A549 (cell line): ENCODE measurements at places on chromosomes 5 and 9.
A peak's percentile ranks its signal among the peaks of the same experiment; 100 is the strongest.

DNA sequence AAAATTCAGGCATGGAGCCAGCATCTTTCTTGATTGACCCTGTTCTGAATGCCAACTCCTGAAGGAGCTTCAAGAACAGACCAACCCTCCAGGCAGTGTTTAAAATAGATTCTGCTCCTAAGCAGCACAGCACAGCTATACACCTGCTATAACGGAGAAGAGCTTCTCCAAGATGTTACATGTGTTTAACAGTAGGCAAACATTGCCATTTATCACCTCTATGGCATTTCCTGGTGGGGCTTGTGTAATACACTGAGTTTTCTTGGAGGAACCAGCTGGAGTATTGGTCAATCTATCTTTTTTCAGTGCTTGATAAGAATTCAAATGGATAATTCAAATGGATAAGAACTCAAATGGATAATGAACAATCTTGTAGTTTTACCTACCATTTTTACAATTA, 615.1 kb downstream of the CDH12 start:
- no peak for DNase-seq

GRCh38 chr5:132787076-132787475, 10.0 kb upstream of the SEPTIN8 start:
- no peak for DNase-seq

DNA sequence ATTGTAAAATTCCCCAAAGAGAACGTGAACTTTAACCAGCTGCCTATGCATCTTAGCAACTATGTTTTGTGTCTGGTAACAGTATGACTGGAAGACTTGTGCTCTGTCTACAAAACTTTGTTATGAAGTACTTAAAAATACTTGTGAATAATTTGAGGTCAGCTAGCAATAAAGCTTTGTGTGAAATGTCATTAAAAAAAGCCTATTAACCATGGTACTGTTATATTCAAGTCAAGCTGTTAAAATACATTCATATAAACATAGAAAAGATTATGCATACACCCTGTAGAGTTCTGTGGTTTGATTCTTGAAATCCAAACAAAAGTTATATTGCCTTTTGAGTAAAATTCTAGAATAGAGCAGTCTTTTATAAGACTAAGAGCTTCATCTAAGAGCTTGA, 60.1 kb downstream of the VCAN start:
- DNase-seq: no peak

DNA sequence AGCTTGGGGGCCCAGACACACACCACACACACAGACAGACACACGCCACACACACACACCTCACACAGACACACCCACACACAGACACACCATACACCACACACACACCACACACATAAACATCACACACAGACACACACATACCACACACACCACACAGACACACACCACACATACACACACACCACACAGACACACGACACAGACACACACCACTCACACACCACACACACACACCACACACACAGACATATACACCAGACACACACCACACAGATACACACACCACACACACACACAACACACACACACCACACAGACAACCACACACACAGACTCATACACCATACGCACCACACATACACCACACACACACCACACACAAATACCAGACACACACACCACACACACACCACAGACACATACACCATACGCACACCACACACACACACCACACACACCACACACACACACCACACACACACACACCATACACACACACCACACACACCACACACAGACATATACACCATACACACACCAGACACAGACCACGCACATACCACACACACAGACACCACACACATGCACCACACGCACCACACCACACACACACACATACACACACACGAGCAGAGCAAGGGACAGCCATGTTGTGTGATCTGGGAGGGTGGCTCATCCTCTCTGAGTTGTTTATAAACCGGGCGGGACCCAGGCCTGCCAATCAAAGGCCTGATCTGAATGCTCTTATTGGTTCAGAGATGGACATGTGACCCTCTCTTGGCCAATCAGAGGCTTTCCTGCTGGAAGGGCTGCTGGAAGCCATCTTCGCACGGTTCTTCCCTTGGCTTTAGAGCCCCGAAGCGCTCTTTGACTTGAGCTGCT, 148.3 kb downstream of the GAPVD1 start:
- peak; percentile 86 for DNase-seq

- DNase-seq: no peak
These were observed 33.3 kb downstream of the SH3PXD2B start for GRCh38 chr5:172421020-172421419.

DNA sequence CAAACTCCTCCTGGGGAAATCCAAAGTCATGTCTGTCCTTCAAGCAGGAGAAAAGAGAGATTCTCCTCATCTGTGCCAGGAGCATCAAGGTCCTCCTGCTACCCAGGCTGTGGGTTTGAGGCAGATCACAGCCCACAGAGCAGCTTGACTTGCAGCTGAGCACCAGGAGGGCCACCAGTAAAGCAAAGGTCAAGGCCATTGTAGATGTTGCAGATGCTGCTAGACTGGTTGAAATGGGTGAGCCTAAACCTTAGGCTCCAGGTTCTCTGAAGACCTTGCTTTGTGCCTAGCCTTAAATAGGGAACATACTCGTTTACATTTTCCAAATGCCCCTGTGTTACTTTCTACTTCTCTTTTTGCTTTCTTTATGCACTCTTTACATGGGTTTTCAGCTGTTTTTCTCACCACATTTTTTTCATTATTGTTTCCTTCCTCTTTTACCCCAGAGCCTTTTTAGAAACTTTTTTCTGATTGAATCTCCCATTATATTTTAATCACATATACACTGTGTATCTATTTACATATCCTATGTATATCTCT, at the start of gene IFNA2:
Gene IFNA2, minus strand, starts transcription at position 268 of the 540 bp plus-strand sequence. Its CDS starts 69 bp downstream, at position 199.
- DNase-seq: no peak

DNA sequence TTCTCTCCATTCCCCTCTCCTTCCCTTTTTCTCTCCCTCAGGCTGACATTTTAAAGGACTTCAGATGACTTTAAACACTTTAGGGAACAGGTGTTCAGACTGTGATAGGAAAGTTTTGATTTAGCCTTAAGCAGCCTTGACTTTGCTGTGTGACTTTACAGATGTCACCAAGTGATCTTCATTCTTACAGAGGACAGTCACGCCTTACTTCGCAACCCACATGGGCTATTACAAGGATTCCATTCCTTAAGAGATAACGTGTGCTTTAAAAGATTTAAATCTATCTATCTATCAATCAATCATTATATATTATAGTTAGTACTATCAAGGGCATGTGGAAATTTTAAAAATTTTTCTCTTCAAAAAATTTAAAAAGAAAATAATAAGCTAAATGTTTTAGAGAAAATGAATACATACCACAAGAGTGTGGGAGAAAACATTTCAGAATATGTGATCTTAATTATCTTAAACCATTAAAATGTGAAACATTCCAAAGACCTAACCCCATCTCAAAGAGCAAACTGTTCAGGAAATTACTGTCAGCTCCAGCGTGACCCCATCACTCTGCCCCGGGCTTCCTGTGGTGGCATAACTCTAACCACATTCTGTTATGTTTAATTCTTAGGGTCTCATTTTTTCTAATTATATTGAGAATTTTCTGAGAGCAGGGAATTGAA, 530.5 kb downstream of the SEMA5A start:
- DNase-seq: no peak

DNA sequence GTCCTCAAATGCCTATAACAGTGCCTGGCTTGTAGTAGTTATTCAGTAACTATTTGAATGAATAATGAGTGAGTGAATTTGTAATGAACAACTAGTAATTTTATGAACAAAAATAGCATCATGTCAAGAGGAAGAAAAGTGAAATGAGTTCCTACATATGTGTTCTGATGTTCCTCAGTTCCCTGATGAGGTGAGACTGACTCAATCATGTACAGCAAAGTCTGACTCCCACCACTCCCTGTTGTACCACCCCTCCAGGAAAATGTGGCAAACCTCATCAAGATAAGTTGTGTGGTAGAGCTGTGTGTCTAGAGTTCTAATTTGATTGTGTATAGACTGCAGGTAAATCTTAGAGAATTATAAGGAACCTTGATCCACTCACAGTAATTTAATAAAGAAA, 201.6 kb downstream of the GOLPH3 start:
- DNase-seq: no peak

DNA sequence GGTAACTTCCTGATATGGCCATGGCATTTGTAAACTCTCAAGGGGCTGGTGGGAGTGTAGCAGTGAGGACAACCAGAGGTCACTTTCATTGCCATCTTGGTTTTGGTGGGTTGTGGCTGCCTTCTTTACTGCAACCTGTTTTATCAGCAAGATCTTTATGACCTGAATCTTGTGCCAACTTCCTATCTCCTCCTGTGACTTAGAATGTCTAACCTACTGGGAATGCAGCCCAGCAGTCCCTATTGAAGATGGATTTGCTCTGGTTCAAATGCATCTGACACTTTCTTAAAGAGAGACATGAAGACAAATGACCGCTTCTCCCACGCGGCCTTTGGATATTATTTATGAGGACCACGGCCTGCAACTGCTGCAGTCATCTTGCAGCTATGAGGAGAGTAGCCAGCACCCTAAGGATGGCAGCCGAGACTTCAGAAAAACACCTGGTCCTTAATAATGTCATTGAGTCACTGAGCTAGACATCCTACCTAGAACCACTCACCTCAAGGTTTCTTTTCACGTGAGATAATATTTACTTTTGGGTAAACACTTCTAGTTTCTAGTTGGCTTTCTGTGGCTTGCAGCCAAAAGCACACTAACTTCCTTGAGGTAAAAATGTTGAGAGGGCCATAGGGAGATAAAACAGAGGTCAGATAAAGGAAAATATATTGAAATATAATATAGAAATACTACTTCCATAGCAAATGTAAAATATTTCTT, 28.2 kb downstream of the CETN3 start:
- no peak for DNase-seq

GRCh38 chr5:53424686-53425615, 55.5 kb upstream of the FST start:
- DNase-seq: no peak

DNA sequence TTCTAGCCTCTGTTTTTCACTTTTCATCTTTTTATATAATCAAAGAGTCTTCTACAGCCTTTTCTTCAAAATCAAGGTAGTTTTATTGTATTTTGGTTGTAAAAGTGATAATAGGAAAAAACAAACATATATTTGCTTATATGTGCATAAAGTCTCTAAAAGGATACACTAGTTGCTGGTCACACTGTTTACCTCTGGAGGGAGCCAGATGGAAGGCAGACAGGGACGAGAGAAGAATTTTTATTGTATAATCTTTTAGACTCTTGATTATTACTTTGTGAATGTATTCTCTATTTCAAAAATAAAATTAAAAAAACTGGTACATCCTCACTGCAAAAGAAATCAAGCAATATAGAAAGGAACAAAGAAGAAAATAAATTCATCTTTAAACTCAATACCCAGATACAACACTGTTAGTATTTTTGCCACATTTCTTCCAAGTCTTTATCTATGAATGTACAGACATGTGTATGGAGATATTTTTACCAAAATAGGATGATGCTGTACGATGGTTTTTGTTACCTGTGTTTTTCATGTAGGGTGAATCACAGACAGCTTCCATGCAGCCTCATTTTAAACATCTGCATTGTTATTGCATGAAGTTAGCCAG, 6.1 kb upstream of the RNF183 start:
- DNase-seq: peak; percentile 31

GRCh38 chr9:31996331-31996730, 388.1 kb upstream of the ACO1 start:
- DNase-seq: peak; percentile 28

DNA sequence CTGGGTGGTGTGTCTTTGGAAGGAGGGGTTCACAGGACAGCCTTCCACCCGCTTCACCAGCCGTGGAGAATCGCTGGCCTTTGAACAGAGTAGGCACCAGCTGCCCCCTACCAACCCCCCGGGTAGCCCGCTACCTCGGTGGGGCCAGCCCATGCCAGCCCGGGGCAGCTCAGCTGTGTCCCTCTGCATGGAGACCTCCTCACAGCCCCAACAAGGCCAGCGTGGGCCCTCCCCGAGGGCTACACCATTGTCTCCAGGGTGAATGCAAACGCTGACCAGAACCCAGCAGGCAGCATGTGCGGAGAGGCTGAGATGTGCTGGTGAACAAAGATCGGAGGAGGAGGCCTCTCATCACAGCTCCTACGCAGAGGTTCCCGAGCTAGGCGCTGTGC, 51.9 kb downstream of the LMX1B start:
- no peak for DNase-seq

DNA sequence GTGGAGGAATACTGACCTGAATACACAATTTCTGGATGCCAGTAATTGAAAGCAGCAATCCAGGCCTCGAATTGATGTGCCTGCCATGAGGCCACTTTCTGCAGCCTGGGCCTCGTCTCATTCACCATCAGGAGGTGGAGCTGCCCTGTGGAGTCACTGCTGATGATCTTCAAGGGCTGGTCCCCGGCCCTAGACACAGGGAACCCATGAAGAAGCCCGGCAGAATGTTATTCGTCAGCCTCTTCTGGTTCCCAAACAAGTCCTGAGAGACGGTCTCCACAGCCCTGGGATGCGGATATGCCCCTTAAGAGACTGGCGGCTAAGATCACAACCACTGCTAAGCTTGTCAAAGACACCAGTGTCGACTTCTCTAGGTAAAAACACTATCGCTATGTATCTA, 4.5 kb downstream of the DPH7 start:
- no peak for DNase-seq

DNA sequence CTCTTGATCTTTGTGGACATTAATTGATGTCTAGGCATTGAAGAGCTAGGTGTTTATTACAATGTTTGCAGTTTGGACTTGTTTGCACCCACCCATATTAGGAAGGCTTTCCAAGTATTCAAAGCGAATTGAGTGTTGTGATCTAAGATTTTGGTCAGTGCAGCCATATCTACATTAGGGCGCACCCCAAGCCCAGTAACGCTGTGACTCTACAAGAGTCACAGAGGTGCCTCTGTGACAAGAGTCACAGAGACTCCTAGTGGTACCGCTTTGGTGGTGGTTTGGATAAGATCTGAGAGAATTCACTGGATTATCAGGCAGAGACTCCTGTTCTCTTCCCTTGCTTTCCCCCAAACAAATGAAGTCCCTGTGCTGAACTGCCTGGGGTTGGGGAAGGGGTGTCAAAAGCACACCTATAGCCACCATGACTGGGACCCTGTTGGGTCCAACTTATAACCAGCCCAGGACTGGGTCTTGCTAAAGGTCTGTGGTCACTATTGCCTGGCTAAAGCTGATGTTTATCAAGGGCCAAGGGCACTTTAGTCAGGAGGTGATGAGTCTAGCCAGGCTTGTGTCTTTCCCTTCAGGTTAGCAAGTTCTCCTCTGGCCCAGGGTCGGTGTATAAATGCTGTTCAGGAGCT, 114.1 kb upstream of the RIOK2 start:
- DNase-seq: no peak

DNA sequence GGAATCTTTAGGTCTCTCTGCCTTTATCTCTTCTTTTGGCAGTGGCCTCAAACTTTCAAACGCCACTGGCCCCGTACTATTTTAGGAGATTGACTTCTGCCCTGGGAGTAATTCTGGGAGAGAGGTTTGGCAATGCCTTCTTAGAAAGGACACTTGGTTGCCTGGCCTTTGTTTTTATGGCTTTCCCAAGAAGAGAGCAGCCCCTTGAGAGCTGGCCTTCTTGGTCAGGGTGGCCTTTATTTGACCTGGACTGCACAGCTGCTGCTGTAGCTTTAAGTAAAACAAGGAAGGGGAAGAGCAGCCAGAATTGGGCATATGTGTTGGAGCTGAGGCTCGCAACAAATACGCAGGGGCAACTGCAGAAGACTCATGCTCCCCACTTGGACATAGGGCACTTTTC, 60.8 kb downstream of the PTPN3 start:
- no peak for DNase-seq

- peak; percentile 72 for DNase-seq
These were observed 123.2 kb downstream of the MYO10 start for GRCh38 chr5:16812911-16813310.
